ENCODE measurements at places on chromosomes 3 and 15.

GRCh38 chr3:43879166-43879565 is 188.4 kb downstream of the ABHD5 start:
- DNase-seq = peak; percentile 4

GRCh38 chr3:71903936-71904335 is 119.0 kb upstream of the PROK2 start:
- DNase-seq = no peak

GRCh38 chr15:76158226-76158625 is 98.4 kb downstream of the TMEM266 start:
- no peak for DNase-seq

GRCh38 chr3:5205165-5205941 is 17.8 kb downstream of the EDEM1 start:
- DNase-seq = no peak

- no peak for DNase-seq
Measured at GRCh38 chr3:10430805-10431204, 74.6 kb downstream of the ATP2B2 start.

GRCh38 chr3:98540346-98540745 is 8.6 kb downstream of the GPR15 start:
- DNase-seq = no peak

- no peak for DNase-seq
Measured at GRCh38 chr15:64029633-64030032, 16.7 kb downstream of the DAPK2 start.

DNA sequence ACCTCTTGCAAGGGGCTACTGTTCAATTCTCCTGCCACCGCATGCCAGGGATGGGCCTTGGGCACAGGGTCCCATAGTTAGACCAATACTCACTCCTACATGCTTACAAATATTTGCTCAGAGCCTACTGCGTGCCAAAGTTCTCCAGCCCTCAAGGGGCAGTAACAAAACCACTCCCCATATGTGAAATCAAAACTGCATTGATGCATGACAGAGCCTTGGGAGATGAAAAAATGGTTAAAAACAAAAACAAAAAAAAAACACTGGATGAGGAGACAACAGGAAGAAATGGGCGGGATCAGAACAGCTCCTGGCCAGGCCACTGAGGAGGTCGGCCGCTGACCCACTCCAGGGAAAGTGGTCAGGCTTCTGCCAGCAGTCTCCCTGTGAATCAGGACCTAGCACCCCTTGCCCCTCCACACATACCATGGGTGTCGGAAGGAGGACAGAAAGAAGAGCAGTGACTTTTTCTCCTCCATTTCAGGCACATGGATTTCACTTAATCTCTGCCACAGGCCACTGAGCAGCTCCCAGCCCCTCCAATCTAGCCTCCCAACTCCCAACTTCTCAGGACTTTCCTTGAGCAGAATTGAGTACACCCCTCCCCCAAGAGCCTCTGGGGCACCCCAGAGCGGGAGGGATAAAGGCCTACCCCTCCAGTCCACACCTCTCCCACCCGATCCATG is 2.8 kb downstream of the PLXNB1 start:
- no peak for DNase-seq

- DNase-seq = no peak
Measured at GRCh38 chr3:36965440-36965839, 20.6 kb upstream of the TRANK1 start.

DNA sequence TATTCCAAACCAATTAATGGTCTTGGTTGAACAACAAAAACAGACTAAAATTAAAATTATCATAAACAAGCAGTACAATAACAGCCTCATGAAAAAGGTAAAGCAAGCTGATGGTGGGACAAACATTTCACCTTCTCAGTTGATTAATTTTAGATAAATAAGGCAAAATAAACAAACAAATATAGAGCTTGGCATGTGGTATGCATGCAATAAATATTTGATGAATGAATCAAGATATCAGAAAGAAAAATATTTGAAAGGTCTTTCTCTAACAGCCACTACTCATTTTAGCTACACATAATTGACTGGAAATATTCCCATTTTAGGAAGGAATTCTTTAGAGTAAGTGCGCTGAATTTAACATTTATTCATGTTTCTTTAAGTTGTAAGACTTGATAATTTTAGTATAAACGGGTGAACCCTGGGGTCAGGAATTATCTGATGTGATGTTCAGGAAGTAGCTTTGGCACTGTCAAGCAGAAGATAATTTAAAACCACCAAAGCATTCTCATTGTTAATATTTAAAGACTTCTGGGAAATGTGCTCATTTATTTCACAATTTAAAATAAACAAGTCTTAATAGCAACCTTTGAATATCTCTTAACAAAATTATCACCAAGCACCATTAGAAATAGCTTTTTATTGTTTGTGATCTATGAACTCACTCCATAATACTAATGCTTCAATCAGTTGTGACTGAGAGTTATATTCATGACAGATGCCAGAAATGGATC is 372.3 kb upstream of the TGFBR2 start:
- no peak for DNase-seq

- no peak for DNase-seq
Measured at GRCh38 chr3:146396792-146397191, 72.6 kb downstream of the PLSCR2 start.

- DNase-seq = peak; percentile 24
Measured at GRCh38 chr3:42906070-42906847, at the start of gene ZNF662. Gene ZNF662, plus strand, starts transcription at chr3:42906142. Its CDS starts 1,973 bp downstream, at chr3:42908115.

DNA sequence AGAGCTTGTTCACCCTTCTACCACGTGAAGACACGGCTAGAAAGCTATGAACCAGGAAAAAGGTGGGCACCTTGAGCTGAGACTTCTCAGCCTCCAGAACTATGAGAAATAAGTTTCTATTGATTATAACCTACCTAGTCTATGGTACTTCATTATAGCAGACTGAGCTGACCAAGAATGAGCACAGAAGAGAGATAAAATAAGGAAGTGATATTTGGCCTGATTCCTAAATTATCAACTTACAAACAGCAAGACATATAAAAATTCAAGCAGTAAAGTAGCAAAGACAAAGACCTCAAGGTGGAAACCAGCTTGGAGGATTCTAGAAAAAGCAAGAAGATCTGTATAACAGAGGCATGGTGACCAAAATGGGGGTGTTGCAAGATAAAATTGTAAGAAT is 63.9 kb upstream of the OSTN start:
- no peak for DNase-seq

DNA sequence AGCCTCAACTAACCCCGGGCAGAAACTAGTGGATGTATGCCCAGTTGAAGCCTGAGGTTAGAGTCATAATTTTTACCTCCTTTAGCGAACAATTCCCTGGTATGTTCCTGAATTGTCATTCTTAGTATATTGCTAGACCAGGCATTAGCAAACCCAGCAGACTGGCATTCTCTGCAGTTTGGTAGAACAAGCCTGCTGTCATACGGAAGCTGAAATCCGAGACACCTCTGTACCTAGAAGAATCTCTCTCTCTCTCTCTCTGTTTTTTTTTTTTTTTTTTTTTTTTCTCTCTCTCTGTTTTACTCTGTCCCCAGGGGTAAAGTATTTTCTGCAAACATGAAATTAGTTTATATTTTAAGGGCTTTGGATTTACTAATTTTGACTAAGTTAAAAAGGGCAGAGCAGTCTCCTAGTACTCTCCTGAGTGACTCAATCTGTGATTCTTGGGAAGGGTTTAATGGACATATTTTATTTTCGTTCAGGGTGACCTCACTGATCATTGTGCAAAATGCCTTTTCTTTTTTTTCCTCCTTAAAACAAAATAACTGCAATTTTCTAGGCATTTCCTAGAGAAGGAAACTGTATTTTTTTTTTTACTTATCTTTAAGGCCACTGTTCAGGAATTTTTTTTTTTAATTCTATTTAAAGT is 133.6 kb upstream of the ICE2 start:
- no peak for DNase-seq

GRCh38 chr3:184800349-184800930 is 11.5 kb upstream of the VPS8 start:
- DNase-seq = no peak

DNA sequence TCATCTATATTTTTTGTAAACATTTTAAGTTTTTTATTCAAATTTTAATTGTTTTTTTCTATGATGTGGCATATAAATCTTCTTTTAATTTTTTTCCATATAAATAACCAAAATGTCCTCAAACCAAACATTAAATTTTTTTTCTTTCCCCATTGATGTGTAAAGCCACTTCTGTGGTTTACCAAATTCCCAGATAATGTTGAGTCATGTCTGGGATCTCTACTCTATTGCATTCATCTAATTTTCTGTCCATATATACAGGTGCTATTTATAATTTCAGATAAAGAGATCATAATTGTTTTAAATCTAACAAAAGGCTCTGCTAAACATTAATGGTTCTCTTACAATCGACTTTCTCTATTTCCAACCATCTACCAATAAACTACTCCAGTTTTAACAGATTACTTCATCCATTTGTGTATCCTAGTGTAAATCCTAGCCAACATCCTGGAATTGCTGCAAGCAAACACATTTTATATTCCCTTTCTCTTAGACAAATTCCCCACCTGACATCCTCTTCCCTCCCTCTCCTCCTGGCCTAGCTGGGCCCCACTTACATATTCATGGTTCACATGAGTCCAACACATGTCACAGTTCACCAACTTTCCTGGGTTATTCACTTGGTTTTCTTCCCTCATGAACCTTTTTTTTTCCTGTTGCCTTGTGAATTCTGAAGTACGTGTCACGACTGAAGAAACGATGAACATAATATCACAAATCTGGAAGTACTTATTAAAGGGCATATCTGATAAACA is 368.0 kb upstream of the AGTR1 start:
- no peak for DNase-seq

DNA sequence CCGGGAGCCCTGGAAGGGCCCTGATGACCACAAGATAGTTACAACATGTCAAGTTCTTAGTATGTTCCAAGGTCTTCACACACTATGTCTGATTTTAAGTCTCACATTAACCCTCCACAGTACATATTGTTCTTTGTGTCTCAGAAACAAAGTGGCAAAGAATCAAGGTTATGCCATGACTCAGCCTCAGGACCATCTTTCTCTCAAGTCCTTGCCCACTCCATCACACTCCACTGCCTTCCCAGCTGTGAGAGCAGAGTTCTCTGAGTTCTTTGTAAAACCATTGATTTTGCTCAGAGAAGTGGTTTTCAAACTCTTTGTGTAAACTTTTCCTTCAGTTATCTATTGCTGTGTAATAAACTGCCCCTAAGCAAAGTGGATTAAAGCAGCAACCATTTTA is 67.9 kb upstream of the C3orf80 start:
- no peak for DNase-seq

GRCh38 chr15:25664761-25665160 is 198.4 kb downstream of the ATP10A start:
- DNase-seq = no peak

GRCh38 chr3:110940055-110940454 is 131.6 kb upstream of the NECTIN3 start:
- no peak for DNase-seq

GRCh38 chr3:66199089-66199473 is 21.7 kb upstream of the SLC25A26 start:
- no peak for DNase-seq

- no peak for DNase-seq
Measured at GRCh38 chr3:111741181-111741580, 117.9 kb upstream of the PHLDB2 start.

DNA sequence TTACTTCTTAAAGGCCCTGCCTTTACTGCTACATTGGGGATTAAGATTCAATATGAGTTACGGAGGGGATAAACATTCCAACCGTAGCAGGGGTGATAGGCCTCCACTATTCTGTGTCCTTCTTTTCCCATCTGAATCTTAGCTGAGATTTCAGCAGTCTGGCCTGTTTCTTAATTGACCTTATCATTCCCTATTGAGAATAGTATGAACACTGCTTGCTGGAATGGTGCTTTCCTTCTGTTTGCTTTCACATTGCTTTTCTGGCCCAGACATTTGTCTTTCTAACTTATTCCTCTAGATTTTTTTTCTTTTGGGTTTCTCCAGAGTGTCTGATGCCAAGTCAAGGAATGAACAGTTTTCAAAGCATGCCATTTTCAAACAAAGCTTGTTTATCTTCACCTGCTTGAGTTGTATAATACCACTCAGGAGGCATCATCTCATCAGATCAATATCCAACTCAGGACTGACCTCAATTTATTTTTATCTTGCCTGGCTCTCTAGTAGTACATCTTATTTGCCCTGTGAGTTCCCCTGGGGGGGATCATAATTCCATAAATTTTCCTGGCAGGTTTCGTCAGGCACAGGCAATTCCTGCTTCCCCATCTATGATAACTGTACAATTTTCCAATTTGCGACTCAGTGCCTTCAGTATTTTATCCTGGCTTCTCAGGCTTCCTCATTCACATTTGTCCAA is 161.1 kb upstream of the STT3B start:
- DNase-seq = no peak

DNA sequence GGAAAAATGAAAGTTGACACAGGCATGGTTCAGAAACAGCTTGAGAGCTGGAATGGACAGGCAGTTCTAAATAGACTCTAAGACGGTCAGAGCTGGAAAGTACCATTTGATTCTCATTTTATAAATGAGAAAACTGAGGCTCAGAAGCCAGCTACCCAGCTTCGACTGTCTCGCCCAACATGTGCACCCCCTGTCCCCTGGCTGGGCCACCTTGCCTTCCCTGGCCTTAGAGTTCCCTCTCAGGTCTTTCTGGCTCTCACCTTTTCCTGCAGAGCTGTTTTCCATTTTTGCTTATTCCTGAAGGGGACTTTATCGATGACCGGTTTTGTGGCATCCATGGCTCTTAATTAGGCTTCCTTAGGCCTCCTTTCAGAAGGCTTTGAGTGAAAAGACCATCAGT is 17.3 kb upstream of the DOCK3 start:
- DNase-seq = no peak

GRCh38 chr3:142000325-142000870 is 124.0 kb downstream of the ATP1B3 start:
- no peak for DNase-seq

GRCh38 chr15:31300208-31300661 is 26.4 kb upstream of the KLF13 start:
- DNase-seq = no peak

DNA sequence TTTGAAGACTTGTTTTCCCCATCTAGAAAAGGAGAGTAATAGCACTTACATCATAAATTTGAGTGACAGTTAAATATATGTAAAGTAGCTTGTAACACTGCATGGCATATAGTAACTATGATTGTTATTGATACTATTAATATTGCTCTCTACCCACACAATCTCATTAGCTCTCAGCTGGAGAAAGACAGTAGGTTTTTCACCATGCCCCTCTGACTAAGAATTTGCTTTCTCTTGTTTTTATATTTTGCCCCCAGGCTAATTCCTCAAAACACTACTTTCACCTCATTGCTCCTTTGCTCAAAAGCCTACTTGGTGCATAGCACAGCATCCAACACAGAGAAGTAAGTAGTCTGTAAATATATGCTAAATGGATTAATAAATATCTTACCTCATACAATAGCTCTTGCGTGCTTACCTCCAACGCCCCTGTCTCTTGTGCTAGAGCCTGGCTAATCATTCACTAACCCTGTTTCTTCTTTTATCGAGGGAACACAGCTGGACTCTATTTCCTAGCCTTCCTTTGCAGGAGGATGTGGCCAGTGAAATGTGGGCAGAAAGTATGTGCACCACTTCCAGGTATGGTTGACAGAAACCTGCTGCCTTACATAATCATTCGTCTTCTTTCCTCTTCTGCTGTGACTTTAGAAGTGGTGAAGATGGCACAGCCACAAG is 190.0 kb downstream of the PLCH1 start:
- DNase-seq = no peak

Measured in erythroblast (primary cell).